Bronchial epithelial cell (primary cell): ENCODE measurements at places on chromosomes 7 and 10.
A peak's percentile ranks its signal among the peaks of the same experiment; 100 is the strongest.

- no peak for DNase-seq
Observed at GRCh38 chr10:120458432-120458831, 1.4 kb downstream of the PLPP4 start.

DNA sequence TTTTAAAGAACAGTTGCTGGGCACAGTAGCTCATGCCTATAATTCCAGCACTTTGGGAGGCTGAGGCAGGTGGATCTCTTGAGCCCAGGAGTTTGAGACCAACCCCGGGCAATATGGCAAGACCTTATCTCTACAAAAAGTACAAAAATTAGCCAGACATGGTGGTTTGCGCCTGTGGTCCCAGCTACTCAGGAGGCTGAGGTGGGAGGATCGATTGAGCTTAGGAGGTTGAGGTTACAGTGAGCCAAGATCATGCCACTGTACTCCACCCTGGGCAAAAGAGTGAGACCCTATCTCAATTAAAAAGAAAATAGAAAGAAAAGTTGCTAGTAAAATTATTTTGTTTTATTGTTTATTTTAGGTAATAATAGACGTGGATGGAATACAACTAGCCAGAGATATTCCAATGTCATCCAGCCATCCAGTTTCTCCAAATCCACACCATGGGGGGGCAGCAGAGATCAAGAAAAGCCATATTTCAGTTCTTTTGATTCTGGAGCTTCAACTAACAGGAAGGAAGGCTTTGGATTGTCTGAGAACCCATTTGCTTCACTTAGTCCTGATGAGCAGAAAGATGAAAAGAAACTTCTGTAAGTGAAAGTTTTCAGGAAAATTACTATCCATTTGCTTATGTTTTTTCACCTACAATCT lies 3.0 kb downstream of the NUP42 start:
- DNase-seq, result peak; percentile 47

DNA sequence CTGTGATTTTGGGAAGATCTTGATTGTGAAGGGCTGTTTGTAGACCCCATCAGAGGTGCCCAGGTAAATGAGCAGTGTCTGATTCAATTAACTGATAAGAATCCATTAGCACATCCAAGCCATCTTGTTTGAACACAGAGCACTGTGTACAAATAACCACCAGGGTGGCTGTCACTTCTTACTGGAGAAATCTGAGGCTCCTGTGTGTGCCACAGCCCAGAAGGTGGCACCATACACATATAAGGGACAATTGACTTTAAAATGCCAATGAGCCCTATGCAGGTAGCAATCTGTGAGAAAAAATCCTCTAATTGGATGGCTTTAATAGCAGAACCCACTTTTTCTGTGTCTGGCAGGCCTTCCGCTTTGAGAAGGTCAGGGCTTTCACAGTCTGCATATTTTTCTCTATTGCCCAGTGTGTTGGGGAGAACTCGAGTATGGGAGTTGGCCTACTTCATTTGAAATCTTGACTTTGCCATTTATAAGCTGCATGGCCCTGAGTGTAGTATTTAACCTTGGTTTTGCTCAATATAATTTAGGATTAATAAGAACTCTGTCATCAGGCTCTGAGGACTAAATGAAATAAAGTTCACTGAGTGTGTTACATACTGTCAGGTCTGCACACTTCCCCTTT lies 517.4 kb downstream of the CCSER2 start:
- DNase-seq, result no peak

GRCh38 chr7:133252858-133253518 lies at the start of gene EXOC4:
Gene EXOC4, plus strand, starts transcription at chr7:133253078.
- DNase-seq, result peak; percentile 96

- no peak for DNase-seq
Observed at GRCh38 chr10:61120805-61121204, 176.8 kb upstream of the RHOBTB1 start.

DNA sequence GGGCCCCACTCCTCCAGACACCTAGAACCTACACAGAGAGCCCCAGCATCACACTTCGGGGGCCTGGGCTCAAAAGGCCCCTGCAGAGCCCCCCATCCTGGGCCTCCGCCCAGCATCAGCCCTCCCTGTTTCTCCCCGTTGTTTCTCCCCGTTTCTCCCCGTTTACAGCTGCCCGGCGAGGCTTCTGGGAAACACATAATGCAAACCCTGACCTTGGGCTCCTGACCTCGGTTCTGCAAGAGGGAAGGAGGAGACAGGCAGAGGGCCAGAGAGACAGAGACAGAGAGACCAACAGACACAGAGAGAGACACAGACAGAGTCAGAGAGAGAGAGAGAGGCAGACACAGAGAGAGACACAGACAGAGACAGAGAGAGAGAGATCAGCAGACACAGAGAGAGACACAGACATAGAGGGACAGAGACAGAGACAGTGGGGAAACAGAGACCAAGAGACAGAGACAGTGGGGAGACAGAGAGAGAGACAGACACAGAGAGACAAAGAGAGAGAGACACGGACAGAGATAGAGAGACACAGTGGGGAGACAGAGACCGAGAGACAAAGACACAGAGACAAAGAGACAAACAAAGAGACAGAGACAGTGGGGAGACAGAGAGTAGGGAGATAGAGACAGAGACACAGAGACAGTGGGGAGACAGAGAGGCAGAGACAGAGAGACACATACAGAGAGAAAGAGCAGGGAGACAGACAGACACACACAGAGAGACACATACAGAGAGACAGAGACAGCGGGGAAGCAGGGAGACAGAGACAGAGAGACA lies 12.5 kb downstream of the VENTX start:
- no peak for DNase-seq

DNA sequence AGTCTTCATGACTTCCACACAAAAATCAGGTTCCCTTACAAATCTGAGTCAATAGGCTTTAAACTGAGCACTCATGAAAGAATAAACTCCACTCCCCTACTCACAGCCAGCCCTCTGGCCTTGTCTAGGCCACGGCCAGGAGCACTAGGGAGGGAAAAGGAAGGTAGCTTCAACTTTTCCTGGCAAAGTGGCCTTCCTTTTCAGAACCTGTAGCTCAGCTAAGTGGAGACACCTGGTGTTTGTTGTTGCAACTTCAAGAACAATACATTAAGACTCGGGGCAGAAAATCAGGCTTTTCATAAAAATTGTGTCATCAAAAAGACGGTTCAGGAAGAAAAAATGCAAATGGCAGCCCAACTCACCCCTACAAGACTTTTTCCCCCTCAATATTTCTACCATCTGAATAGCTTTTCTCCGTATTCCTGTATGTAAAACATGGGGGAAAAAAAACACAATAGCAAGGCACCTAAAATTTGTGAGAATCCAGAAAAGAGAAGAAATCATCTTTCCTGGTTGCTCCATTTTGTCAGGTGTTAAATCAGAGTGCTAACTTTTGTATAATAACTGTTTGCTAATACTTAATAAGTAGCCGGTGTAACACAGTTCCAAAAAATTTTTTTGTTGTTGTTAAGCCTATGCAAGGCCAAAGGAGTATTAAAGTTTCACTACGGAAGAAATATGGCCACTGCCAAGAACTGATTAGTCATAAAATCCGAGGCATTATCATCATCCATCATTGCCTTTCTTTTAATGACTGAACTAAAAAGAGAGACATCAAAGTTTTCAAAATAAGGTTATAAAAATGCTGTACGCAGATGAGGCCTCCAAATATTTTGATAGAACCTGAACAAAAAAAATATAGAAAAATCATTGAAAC lies 66.2 kb upstream of the ARID5B start:
- DNase-seq, result peak; percentile 71

- DNase-seq, result peak; percentile 74
Observed at GRCh38 chr7:148242294-148242821, 348.2 kb upstream of the C7orf33 start.

GRCh38 chr10:129809431-129809830 lies 154.6 kb downstream of the EBF3 start:
- DNase-seq, result no peak

DNA sequence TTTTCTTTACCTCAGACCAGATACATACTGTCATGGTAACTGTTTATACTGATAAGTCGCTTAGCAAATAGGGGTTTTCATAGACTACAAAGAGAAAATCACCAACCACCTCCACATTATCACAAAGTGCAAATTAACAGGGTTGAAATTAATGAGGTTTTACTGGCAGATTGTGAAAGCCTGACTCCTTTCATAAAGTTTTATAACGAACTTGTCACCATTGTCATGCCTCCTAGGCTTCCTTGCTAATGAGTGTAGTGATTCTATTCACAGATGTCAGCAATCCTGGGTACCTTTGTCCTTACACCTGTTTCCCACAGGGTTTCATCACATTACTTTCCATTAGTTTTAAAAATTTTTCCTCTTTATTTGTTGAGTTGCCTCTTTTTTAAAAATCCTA lies 142.3 kb upstream of the PTN start:
- DNase-seq, result no peak

DNA sequence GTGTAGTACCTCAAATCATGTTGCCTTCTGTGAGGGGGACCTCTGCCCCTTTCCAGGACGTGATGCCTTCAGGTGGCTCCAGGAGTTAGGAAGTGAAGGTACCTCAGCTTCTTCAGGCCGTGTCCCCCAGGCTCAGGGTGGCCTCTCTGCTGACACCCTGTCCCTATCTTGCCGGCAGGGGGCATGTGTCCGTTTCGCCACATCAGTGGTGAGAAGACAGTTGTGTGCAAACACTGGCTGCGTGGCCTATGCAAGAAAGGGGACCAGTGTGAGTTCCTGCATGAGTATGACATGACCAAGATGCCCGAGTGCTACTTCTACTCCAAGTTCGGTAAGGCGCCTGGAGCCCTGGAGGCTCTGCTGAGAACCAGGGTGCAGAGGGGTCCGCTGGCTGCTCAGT lies 9.2 kb downstream of the CPSF4 start:
- DNase-seq, result no peak

DNA sequence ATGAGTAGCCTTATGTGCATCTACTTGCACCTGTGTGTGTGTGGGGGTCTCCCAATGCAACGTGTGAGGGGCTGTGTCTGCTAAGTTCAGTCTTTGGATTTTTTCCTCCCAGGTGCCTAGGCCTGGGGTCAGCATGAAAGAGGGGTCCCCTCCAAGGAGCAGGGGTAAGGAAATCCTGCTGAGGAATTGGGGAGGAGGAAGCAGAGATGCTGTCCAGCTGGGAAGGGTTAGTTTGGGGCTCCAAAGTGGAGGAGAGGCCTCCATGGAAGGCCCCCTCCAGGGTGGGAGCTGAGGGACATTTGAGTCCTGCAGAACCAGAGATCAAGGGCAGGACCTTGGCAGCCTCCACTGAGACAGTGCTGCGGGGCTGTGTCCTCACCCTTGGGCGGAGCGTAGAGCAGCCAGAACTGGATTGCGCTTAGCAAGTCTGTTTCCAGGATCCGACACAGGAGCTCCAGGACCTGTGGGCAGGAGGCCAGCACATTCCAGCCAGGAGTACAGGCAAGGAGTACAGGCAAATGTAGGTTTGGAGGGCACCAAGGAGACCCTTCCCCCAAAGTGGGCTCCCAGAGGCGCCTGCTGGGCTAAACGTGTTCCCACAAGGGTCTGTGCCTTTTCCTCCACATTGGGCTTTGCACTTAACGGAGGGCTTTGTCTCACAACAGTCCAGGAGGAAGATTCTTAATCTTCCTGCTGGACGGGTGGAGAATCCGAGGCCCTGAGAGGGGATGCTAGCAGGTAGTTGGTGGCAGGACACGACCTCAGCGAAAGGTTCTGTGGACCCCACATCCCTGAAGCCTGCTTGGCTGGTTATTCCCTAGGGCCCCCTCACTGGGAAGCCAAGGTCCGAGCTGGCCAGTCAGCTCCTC lies 10.1 kb downstream of the TBATA start:
- DNase-seq, result peak; percentile 30

DNA sequence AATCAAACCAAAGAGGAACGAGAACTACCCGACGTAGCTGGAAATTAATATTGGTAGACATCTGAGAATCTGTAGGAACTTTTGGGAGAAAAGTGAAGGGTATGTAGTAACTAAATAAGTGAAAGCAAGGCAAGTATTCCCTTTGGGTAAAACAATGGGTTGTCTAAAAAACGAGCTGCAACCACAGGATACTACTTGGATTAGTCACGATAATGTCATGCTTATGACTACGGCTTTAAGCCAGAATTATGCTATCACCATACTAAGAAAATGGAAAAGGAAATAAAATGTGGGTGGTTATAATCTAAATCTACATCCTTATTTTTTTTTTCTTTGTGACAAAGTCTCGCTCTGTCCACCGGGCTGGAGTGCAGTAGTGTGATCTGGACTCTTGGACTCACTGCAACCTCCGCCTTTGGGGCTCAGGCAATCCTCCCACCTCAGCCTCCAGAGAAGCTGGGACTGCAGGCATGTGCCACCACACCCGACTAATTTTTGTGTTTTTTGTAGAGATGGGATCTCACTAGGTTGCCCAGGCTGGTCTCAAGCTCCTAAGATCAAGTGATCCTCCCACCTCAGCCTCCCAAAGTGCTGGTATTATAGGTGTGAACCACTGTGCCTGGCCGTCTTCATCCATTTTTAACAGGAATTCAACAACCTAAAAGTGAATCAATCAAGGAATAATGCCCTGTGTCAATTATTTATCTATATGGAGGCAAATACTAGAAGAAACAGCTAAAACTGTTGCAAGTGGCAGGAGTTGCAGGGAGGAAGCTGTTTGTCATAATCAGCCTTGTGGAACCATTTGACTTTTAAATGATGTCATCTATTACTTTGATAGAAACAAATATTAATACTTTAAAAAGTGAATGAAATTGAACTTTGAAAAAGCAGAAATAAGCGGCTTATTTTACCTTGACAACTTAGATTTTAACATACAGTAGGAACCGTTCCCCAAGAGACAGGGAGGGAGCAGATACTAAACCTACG lies 189.3 kb downstream of the PRPF18 start:
- peak; percentile 87 for DNase-seq

DNA sequence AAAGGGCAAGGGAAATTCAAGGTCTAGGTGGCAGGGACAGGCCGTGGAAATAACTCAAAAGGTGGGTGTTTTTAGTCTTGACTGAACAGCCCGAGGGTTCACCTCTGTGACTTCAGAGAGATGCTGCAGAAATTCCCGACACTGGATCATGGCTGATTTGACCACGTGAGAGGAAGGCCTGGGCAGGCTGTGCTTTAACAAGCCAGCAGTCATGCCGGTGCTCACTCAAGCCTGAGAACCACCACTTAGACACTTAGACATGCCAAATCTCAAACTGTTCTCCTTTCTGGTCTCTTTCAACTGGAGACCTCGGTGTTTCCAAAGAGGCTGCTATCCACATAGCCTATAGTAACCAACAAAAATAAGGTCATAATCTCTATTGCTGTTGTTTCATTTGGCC lies 15.4 kb downstream of the TECTB start:
- no peak for DNase-seq

- no peak for DNase-seq
Observed at GRCh38 chr7:108010377-108010776, 7.4 kb upstream of the LAMB1 start.

DNA sequence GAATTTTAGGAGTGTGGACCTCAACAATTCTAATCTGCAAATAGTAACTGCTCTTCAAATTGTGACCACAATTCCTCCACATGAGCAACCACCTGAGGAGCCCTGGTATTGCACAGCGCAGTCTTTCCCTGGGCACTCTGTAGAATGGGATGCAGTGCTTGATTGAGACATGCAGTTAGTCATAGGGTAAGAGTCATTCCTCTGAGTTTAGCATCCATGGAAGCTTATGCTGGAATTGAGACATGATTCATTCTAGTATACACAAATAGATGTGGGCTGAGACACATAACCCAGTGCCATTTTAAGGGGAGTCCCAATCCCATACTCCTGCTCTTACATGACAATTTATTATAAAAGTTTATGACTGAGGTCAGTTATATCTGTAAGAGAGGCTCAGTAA lies 582.3 kb upstream of the CNTNAP2 start:
- peak; percentile 37 for DNase-seq

- no peak for DNase-seq
Observed at GRCh38 chr7:50265968-50266634, 38.4 kb upstream of the IKZF1 start.

GRCh38 chr10:128498746-128499145 lies 372.5 kb upstream of the MKI67 start:
- DNase-seq, result no peak
